NCI-H1105 treated with DMSO at 0.1 percent for 48 hours (cell line): ENCODE measurements at places on chromosomes 2 and 18.
A peak's percentile ranks its signal among the peaks of the same experiment; 100 is the strongest.

GRCh38 chr2:203500951-203501350 is 34.1 kb downstream of the RAPH1 start:
- DNase-seq: no peak

DNA sequence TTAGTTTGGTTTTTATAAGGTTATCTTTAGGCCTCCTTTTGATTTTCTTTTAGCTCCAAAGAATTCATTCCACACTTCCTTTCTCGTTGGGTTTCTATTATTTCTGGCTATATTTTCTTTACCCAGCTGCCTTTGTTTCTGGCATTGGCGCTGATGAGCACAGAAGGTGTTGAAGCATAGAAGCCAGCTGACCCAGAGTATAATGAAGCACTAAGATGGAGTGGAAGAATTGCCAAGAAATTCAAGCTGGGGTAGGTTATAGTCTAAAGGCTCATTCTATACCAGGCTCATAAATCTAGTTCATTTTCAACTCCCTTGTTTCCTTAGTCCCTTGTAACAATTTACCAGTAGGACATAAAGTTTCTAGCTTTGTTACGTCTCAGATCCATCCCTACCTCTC is 169.5 kb downstream of the HRH4 start:
- no peak for DNase-seq

DNA sequence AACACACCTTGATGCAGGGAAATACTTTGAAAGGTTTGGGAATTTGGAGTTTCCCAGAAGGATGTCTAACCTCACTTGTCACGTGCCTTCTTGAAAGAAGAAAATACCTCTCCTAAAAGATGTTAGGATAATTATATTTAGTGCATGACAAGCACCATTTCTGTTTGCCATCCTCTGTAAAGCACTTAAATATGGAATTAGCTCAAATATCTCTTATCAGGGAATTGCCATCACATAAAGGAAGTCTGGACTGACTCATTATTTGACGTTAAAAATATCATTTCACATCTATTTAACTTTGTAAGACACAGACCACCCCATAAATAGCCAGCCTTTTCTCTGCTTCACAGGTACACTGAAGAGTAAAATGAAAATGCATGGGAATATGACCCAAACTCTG is 140.1 kb downstream of the STK39 start:
- DNase-seq: no peak

DNA sequence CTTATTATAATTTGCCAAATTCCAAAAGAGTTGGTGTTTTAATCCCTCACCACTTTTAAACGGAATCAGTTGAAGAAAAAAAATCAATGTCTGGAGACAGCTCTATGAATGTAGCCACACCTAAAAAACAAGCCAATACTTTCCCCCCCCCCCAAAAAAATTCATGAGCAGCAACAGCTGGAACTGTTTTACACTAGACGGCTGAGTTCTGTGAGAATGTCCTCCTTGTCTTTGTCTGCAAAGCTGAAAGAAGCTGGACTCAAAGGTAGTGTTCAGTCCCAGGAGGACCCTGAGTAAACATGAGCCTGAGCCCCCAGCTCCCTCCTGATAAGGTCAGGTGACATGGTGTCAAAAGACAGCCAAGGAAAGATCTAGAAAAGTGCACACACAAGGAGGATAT is 68.2 kb downstream of the ZNF521 start:
- DNase-seq: no peak

DNA sequence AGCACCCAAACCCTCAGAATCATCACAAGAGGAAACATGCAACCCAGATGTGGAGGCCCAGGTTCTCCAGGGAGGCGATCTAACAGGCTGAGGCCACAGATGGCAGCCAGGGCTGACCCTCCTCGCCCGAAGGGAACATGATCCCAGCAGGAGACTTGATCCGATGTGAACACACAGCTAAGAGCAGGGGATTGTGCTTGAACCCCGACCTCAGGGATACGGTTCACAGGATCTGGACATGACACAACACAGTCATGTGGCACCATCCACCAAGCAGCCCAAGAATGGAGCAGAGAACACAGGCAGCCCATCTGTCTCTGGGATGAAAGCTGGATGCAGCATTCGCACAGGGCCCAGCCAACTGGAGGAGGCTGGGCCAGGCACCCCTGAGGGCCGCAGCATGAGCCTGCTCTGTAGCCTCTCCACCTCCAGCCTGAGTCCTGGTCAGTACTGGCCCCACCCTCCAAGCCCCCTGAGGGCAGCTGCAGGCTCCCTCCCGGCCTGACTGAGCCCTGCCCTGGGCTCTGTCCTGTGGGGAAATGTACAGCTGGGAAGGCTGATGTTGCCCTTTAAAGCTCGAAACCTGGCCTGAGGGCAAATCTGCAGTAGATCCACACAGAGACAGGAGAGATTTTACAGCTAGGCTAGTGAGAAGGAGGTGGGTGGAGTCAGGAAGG is 39.0 kb downstream of the AQP12A start:
- no peak for DNase-seq

- DNase-seq: no peak
Observed at GRCh38 chr18:76018210-76018609, 476.8 kb downstream of the ZNF516 start.

DNA sequence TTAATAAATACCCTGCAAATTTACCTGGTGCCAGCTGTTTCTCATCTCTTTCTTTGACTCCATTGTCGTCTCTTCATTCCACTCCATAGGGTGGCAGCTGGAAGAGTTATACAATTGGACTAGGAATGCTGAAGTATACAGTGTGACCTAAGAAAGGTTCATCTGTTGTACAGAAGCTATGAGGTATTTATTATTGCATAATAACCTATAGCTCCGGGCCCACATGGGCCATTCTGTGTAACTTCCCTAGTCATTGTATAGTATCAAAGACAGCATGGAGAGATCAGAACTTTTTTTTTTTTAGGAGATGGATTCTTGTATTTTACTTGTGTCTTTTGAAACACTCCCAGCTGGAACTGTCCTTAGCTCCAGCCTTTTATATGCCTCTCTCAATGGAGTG is 26.2 kb downstream of the BMP10 start:
- no peak for DNase-seq

DNA sequence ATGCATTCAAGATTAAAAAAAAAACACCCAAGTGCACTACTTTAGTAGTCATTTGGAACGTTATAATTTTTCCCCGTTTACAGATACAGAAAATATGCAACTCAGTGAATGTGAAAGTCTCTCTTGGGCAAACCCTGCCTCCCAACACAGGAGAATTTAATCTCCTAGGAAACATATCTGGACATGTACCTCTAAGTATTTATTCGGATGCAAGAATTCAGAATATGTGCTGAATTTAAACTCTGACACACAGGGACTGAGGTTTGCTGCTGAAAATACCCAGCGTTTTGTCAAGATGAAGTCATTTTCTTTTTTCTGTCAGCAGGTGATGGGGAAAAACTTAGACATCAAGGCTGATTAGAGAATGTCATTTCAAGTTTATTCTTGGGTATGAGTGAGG is 105.4 kb downstream of the ACKR3 start:
- no peak for DNase-seq

- no peak for DNase-seq
Observed at GRCh38 chr2:74571058-74571457, 16.5 kb downstream of the DOK1 start.

DNA sequence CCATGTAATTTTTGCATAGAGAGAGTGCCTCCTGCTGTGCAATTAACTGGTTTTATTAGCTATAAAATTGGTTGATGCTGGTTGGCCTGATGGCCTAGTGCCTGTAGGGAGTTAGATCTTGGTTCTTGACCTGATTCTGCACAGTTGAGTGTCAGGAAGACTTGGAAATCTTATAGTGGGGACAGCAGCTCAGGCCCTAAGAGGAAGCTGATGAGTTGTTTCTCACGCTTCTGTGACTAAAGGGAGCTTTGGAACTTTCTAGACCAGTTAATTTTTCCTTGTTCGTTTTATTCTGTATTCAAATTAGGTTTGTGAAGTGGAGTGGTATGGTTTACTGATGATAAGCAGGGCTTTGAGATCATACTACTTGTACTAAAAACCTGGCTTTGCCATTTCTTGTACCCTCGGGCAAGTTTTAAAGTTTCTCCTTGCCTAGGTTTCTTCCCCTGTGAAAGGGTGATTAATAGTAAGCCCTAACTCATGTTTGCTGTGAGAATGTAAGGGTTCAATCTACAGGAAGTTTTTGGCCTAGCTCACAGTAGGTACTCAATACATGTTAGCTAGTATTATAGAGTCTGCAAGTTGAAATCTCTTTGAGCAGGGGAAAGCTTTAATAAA is 82.1 kb downstream of the MAP3K20 start:
- DNase-seq: peak; percentile 4

DNA sequence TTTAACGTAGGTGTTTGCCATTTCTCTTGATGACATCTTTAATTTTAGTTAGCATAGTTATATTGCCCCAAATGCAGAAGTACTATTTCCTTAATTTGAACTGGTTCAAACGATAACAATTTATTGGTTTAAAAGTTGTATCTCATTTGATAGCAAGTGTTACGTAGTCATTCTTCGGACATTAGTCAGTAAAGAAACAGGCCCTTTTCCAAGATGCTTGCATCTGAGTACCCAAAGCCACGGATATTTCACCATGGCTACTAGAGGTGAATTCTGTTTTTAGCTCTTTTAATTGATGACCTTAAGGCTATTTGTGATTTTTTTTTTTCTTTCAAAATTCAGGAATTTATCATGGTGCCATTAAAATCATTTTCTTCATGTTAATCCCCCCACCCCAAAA is 32.1 kb downstream of the GLS start:
- DNase-seq: no peak

GRCh38 chr18:12102136-12102842 is 8.6 kb downstream of the ANKRD62 start:
- DNase-seq: no peak

DNA sequence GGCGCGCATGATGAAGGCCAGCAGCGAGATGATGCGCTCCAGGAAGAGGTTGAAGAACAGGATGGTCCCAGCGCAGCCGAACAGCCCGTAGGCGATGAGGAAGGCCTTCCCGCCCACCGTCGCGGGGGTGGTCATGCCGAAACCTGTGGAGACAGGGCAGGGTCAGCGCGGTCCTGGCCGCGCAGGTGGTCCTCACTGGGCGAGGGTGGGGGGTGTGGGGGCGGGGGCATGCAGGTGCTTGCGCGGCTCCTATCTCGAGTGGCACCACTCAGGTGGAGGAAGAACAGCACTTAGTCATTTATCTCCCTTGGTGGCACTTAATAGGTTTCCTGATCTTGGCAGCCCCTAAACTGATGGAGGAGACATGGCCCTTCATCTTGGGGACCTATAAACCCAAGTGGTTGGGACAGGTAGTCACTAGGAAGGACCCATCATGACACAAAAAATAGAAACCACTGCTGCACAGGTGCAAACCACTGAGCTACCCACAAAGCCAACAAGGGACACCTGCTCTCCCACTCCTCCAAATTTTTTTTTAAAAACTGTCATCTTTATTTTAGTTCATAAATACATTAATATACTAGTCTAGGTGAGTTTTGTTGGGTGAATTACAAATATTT is 118.8 kb downstream of the MSH2 start:
- peak; percentile 49 for DNase-seq

GRCh38 chr2:44746856-44747615 is 194.5 kb upstream of the SIX3 start:
- DNase-seq: no peak

DNA sequence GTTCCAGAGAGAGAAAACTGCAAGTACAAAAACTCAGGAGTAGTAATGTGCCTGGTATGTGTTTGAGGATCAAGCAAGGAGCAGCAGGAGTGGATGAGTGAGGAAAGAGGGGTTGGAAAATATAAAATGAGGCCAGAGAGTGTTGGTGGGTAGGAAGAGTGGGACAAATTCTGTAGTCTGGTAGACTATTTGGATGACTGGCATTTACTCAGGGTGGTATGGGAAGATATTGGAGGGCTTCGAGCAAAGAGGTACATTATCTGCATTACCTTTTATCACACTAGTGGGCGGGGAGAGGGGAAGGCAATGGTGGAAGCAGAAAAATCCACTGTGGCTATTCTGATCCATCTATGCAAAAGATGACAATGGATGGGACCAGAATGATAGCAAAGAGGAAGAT is 381.7 kb upstream of the VWC2L start:
- DNase-seq: no peak

- no peak for DNase-seq
Observed at GRCh38 chr2:200028998-200029397, 73.6 kb downstream of the MAIP1 start.

DNA sequence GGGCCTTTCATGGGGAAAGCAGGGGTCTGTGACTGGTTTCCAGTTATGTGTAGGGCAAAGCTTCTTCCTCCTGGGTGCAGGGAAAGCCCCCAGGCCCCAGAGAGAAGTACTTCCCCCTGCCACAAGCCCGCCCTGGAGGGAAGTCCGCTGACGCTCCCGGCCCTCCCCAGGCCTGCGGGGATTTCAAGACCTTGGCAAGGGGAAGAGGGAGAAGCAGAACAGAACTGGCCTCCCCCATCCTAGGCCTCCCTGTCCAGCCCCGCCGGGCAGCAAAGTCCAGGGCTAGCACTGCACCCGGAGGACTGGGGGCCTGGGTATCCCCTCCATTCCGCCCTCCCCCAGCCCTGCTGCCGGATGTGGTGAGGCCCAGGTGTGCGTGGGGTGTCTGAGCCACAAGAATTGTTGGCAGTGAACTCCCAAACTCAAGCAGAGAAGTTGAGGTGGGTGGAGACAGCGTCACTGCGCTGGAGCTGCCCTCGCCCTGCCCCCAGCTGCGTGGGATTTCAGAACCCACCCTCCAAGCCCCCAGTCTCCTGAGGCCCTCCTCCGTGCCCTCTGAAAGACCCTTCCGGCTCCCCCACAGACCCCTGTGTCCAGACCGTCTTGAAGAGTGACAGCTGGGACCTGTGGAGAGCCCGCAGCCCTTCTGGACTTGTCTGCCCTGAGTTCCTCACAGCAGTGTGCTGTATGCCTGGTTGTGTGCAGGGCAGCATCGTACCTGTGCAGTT is 1.1 kb upstream of the DUSP2 start:
- no peak for DNase-seq

GRCh38 chr2:221312634-221313033 is 259.5 kb downstream of the EPHA4 start:
- DNase-seq: no peak

GRCh38 chr18:76486574-76486973 is 8.5 kb downstream of the ZNF516 start:
- DNase-seq: no peak

DNA sequence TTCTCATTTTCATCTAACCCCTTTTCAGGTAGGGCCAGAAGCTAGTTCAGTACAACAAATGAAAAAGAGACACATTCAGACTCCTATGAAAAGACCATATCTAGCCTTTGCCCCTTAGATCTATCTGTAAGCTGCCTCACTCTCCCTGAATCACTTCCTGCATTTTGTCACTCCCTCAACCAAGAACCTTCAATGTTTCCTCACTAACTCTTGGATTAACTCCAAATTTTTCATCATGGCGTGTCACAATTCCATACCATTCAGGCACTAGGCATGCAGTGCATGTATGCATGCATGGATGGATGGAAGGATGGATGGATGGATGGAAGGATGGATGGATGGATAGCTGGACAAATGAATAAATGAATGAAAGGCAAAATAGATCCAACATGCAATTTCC is 356.9 kb downstream of the TNS1 start:
- DNase-seq: no peak

- DNase-seq: no peak
Observed at GRCh38 chr18:7456376-7456775, 110.7 kb upstream of the PTPRM start.

- no peak for DNase-seq
Observed at GRCh38 chr2:235333076-235333475, 160.8 kb upstream of the AGAP1 start.

- no peak for DNase-seq
Observed at GRCh38 chr2:151459358-151459757, 49.7 kb downstream of the RIF1 start.
